Cardiac muscle cell (in vitro differentiated cells and primary cell): ENCODE measurements at places on chromosomes 4 and X. TPM values are rescaled to one million over a fixed set of nuclear protein-coding genes. Genes with fewer than 3 reads are reported as not detected.

Gene DGAT2L6
- not detected in 2 replicates for total RNA-seq

Gene DAPP1
- 0.09 and 0.25 TPM in 2 replicates for total RNA-seq

Gene VCX
- total RNA-seq: 0.39 TPM in 1 of 2 replicates, not detected in the other

Gene SH3D19
- 17.0 and 18.3 TPM in 2 replicates for total RNA-seq

Gene DMD
- total RNA-seq: 41.3 and 90.7 TPM in 2 replicates

Gene POLN
- total RNA-seq: 5.2 and 6.9 TPM in 2 replicates

DNA sequence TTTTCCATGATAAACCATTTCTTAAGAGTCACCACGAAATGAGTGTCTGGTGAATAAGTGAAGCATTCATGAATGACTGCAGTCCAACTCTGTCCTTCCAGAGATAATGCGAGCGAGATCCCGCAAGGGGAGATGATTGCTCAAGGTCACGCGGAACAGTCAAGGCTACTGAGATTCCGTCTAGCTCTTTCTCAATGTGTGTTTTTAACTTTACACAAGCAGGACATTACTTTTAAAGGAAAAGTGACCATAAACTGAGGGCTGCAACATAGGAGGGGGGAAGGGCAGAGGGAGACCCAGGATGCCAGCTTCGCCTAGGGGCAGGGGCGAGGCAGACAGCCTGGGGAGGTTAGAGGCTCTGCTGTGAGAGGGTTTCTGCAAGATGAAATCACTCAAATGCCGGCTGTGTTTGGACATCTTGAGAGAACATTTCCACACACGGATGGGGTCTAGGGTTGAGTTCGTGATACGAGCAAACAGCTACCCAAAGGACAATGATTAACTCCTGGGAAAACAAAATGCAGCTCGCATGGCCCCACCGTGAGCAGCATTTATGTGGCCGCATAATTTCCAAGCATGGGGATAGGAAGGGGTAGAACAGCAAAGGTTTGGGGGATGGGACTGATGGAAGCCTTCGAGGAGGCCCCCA, 23.8 kb upstream of the CCNQ start:
- DNase-seq: peak; percentile 32

DNA sequence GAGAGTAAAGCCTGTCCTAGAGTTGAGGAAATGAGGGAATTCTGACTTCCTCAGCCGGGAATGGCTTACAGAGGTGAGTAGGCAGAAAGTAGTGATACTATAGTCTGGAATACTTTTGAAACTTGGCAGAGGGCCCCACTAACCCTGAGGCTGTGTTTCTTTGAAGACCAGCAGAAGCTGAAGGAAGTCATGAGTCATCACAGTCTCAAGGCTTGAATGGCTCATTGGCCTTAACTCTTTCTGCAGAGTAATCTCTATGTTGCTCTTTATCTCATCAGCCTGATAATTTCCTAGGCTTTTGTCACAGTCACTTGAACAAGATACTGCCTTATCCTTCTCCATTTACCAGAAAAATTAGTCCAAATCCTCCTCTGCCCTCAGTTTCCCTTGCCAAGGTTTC, 80.8 kb downstream of the ANKRD50 start:
- peak; percentile 94 for DNase-seq

GRCh38 chr4:125316791-125317524, 2.2 kb downstream of the FAT4 start:
- peak; percentile 37 for DNase-seq

DNA sequence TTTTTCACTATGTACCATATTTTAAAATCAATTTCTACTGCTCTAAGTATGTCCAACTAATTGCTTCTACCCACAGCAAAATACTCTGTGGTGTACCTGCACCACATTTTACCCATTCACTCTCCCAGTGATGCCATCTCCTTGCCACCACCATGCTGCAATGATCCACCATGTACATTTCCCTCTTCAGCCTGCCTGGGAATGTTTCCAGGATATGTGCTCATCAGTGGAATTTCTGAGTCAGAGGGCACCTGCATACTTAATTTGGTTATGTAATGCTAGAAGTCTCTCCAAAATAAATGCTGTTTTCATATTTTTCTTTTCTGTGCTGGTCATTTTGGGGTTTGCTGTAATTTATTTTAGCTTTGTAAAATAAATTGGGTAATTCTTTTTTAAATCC, 33.2 kb upstream of the OCIAD2 start:
- DNase-seq: no peak

DNA sequence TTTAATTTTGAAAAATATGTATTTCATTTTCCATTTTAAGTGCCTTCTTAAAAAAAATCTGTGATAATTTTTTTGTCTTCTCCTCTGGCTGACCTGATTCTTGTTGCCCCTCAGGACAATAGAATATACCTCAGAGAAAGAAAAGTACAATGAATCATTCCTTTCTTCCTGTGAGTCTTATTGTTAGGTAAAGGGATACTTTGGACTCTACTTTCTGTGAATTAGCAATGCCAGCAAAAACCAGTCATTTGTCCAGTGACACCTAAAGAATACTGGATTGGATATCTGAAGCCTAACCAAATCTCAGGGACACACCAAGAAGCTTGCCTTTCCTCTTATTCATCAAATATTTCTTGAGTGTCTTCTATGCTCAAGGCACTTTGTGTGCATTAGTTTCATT, 102.1 kb downstream of the AREG start:
- DNase-seq: no peak

DNA sequence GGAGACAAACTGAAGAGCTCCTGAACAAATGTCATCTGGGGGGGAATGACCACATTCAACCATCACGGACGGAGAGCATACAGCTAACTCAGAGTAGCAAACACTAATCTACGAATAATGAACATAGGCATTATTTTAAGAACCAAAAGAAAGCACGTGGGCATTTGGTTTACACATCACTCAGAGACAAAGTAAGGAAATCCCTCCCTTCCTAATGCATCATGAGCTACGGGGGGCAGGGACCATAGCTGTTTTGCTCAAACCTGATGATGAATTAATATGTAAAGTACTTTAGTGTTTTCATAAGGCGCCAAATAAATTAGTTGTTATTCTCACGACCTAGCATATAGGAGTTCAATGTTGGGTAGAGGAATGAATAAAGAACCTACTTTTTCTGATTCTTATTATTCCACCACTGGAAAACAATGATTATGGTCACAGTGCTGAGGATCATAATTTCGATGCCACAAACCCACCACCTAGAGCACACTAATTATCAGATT, 11.7 kb upstream of the TMEM156 start:
- DNase-seq: peak; percentile 60

GRCh38 chrX:42952621-42953020, 174.7 kb upstream of the PPP1R2C start:
- no peak for DNase-seq

DNA sequence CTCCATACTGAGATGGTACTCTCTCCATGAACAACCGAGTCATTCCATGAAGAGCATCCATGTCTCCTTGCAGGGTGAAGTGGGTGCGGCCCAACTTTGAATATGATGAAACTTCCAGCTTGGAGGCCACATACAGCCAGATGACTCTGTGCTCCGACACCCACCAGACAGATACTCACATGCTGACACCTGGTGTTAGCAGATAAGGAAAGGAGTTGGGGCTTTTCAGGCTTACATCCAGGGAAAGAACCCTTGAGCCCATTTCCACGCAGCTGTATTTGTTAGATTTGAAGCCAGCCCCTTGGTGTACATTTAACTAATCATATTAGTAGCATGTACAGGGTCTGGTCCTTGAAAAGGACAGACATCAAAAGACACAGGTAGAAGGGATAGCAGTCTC, 62.1 kb upstream of the PRRG3 start:
- DNase-seq: no peak
